ENCODE measurements at places on chromosomes 2 and 18. TPM values are rescaled to one million over a fixed set of nuclear protein-coding genes. Genes with fewer than 3 reads are reported as not detected.

Gene IL36RN
- not detected for total RNA-seq

GRCh38 chr2:152542995-152543481, 174.2 kb downstream of the PRPF40A start:
- DNase-seq: no peak

GRCh38 chr2:135825550-135826176, 11.3 kb downstream of the LCT start:
- DNase-seq: no peak

GRCh38 chr18:13032173-13032572, 41.0 kb downstream of the CEP192 start:
- no peak for DNase-seq

Gene TRIM43
- not detected for total RNA-seq

Gene LIMS3
- total RNA-seq: 3.7 TPM

Gene TDRD15
- 0.13 TPM for total RNA-seq

DNA sequence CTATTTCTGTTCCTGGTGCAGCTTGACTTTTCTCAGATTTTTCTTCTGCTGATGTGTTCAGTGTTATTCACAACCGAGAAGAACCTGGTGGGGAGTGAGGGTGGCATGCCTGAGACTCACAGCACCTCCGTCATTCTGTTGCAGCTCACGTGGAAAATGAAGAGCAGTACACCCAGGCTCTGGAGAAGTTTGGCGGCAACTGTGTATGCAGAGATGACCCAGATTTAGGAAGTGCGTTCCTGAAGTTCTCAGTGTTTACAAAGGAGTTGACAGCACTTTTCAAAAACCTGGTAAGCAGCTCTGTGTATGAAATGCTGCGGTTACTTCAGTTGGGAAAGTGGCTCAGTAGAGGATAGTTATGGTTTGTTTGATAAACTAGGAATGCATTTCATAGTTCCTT, 90.5 kb downstream of the ASAP2 start:
- DNase-seq: no peak

DNA sequence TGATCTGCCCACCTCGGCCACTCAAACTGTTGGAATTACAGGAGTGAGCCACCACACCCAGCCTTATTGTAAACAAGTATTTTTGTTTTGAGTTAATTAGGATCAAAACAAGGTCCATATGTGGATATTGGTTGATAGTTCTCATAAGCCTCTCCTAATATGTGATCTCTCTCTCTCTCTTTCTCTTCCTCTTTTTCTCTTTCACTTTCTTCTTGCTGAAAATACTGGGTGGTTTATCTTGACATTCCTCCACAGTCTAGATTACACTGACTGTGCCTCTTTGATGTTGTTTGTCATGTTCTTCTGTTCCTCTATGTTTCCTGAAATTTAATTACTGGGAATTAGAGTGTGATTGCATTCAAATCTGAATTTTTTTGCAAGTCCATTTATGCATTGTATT, 547.5 kb upstream of the NRXN1 start:
- DNase-seq: no peak

DNA sequence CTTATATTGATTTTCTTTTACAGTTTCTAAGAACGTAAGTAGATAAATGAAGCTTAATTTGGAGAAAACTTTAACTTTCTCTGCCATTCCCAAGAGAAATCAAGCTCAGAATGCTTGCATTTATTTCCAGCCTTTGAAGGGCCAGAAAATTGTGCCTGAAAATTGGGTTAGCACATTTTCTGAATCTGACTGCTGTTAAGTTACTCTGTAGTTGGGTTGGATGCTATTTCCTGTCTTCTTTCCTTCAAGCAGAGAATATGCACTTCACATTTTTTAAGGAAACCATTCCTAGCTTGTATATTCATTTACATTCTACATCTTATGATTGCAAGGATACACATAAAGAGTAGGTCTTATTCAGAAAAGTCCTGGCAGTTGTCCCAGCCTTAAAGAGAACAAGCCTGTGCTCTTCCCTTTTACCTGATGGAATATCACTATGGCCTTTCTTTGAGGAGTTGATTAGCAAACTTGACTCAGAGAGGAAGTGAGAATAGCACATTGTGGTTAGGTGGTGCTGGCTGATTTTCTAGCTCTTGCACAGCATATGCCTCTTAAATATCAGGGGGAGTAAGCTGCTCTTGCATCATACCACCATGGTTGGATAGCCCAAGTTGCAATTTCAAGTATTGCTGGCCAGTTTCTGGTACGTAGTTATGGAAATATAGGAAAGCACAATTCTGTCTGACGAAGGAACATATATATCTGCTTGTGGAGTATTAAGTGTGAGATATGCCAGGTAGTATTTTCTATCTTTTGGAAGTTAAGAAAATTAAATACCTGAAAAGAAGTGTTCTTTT, 133.7 kb downstream of the COMMD1 start:
- no peak for DNase-seq

Gene ZNF521
- 57.1 TPM for total RNA-seq

DNA sequence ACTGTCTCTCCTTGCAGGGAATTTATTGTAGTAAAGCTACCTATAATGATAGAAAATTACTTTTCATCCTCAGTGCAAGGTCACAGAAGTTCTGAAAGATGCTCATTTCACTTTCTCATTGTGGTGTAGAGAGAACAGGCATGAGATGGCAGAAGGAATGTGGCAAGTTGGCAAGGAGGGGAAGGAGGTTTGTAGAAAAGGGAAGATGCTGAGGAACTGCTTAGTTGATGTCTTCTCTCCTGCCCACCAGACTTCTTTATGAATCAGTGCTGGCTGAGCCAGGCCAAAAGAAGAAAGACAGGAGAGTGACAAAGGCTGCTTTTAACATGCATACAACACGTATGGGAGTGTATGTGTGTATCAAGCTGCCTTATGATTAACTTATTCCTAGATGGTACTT, 164.4 kb downstream of the PRPF40A start:
- no peak for DNase-seq

Gene TM4SF20
- not detected for total RNA-seq

GRCh38 chr2:115483666-115484065, 1041.2 kb downstream of the DPP10 start:
- DNase-seq: no peak

- no peak for DNase-seq
Observed at GRCh38 chr2:14321357-14321756, 311.2 kb upstream of the LRATD1 start.

GRCh38 chr2:239625971-239626734, 225.3 kb upstream of the HDAC4 start:
- DNase-seq: no peak

- DNase-seq: no peak
Observed at GRCh38 chr2:148877403-148877740, 2.3 kb downstream of the KIF5C start.

- DNase-seq: no peak
Observed at GRCh38 chr2:49924044-49924817, 769.9 kb upstream of the FSHR start.

GRCh38 chr2:16149349-16150243, 209.2 kb downstream of the MYCN start:
- no peak for DNase-seq

Gene HJURP
- total RNA-seq: 0.71 TPM

GRCh38 chr2:26657265-26657664, 16.1 kb upstream of the CIB4 start:
- DNase-seq: no peak

Gene EHD3
- 7.0 TPM for total RNA-seq

Gene RFTN2
- total RNA-seq: 47.7 TPM

Gene CDH19
- 160 TPM for total RNA-seq

GRCh38 chr18:71371951-71372605, 1083.2 kb downstream of the SOCS6 start:
- no peak for DNase-seq

DNA sequence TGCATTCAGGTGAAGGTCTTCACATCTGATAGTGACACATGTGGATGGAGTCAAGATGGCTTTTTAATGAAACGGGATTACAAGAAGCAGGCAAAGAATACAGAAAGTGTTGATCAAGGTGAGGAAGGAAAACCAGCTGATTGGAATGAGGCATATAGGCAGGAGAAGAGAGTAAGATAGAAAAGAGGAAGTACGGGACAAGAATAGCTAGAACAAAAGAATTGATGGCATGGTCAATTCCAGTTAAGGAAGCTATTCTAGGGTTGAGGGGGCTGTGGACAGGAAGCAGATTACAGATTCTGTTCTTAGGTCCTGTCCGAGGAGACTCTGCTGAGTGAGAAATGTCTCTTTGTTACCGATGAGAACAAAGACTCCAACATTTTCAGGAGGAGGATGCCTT, 13.2 kb upstream of the NCK2 start:
- DNase-seq: no peak

DNA sequence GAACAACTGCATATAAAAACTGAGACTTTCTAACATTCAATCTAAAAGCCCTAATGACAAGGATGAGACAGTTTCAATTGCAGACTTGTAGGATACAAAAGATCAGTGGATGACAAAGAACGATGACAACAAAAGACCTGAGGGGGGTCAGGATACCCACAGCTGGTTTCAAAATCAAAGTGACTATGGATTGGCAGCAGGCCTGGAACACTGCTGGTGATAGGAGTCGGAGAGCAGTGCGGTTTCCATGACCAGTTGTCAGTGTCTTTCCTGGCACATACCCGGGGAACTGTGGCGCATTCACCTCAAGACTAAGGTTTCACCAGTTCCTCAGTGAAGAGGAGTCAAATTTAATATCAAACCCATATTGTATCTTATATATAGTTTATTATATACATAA, 42.0 kb downstream of the EHD3 start:
- no peak for DNase-seq

Gene SLC19A3
- total RNA-seq: 7.1 TPM

Gene PAIP2B
- 25.6 TPM for total RNA-seq

Gene ROCK1
- total RNA-seq: 98.8 TPM

GRCh38 chr2:10889651-10890215, 22.0 kb upstream of the KCNF1 start:
- no peak for DNase-seq

DNA sequence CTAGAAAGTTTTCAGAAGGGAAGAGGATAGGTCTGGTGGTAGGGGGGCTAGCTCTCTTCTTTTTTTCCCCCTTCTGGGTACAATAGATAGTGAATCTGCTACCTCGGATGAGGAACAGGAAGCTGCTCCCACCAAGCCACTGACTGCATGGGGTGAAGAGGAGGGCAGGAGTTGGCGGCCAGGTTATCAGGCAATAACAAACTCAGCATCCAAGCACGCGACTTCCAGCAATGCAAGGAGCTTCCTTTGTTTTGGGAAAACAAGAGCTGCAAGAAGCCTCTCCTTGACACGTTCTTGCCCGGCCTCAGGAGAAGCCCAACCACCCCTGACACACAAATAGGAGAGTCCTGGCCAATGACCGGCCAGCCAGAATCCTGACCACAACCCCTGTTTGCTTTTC, 32.2 kb downstream of the NHEJ1 start:
- DNase-seq: no peak

- DNase-seq: no peak
Observed at GRCh38 chr2:179588486-179589145, 272.8 kb downstream of the ZNF385B start.

Gene DLGAP1
- total RNA-seq: 0.98 TPM

- peak; percentile 88 for DNase-seq
Observed at GRCh38 chr2:172102391-172103359, at the start of gene DLX2. Gene DLX2, minus strand, starts transcription at chr2:172102900. Its CDS starts 362 bp downstream, at chr2:172102538.

Gene MTERF4
- 33.5 TPM for total RNA-seq

Gene RAB27B
- total RNA-seq: 0.62 TPM

GRCh38 chr2:180717588-180717987, 262.8 kb upstream of the UBE2E3 start:
- DNase-seq: no peak

- DNase-seq: no peak
Observed at GRCh38 chr2:136126021-136126420, 8.1 kb upstream of the CXCR4 start.

Gene FBXO36
- 3.2 TPM for total RNA-seq

GRCh38 chr18:43115076-43115921, at the start of gene RIT2:
Gene RIT2, minus strand, starts transcription at chr18:43115685.
- DNase-seq: no peak

DNA sequence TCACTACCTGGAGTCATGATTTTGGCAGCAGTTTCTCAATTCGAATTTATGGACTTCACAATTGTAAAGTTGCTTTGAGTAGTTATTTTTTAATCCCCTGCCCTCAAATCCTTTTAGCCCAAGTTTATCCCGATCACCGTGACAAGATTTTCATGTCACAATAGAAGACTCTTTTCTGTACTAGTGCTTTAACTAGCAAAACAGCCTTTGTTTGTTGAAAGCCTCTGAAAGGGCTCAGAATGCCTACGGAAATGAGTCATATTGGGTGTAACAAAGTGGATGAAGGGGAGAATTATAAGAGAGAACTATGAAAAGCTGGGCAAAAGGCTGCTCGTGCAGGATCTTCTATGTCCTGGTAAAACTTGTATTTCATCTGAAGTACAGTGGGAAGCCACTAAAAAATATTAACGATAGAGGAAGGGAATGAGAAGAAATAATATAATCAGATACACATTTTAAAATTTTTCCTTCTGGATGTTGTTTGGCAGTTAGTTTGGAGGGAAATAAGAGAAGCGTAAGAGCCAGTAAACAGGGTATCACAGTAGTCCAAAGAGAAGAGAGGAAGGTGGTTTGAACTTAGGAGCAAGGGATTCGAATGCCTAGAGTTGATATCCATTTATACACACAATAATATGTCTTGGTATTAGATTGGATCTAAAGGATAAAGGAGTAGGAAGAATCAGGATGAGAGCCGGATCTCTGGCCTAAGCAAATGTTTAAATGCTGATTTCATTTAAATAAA, 114.9 kb downstream of the GALNT13 start:
- DNase-seq: no peak

Gene MAIP1
- 12.6 TPM for total RNA-seq

- DNase-seq: peak; percentile 94
Observed at GRCh38 chr2:231613663-231614558, 21.2 kb downstream of the TEX44 start.

Gene KIF5C
- total RNA-seq: 62.7 TPM

- peak; percentile 83 for DNase-seq
Observed at GRCh38 chr2:217393585-217394032, 533.7 kb upstream of the TNP1 start.

- no peak for DNase-seq
Observed at GRCh38 chr18:7291046-7291445, 60.2 kb downstream of the LRRC30 start.

- DNase-seq: no peak
Observed at GRCh38 chr2:159635006-159635789, 18.9 kb upstream of the BAZ2B start.

GRCh38 chr18:57014772-57015413, 132.0 kb upstream of the BOD1L2 start:
- DNase-seq: no peak

Measured in sciatic nerve (tissue), 2 donors.